ENCODE measurements at places on chromosomes 12 and 14.

DNA sequence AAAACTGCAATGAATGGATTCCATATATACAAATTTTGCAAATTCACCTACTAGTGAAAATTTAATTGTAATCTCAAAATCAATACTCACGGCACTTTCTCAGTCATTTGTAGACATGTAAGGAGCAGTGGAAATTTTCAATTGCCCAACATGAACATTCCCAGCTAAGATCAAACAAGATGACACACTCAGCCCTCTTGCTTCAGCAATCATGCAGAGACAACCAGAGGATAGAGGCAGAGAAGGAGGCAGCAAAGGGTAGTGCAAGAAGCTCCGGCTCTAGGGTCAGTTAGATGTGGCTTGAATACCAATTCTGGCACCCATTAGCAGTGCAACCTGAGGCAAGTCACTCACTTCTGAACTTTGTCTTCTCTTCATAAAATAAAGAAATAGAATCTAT is 91.5 kb upstream of the SLC35F4 start:
- DNase-seq = no peak

DNA sequence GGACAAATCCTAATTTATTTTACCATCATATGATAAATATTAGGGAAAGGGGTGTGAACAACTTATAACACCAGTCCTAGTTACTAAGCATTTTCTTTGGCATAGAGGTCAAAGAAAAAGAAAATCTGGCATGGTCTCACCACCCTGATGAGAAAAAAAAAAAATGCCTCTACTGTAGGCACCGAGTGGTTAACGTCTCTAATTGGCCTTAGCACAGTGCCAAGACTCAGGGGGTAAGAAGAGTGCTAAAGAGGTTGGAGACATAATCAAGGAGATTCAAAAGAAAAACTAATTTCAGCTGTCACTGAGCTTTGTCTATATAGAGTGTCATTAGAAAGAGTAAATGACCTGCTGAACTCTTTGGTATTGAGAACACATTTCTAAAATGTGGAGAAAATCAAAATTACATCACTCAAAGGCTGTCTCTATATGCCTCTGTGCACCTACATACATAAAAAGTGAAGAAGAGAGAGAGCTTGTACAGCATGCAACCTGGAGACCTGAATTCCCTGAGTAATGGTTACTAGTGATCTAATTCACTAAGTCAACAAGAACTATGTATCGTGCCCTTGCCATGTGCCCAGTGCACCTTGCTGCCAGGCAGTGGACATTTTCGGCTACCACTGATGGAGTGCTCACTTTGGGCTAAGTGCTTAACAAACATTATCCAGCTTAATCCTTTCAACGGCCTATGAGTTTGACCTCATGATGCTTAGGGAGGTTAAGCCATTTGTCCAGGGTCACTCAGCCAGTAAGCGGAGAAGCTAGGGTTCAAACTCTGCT is 113.8 kb upstream of the G2E3 start:
- no peak for DNase-seq

DNA sequence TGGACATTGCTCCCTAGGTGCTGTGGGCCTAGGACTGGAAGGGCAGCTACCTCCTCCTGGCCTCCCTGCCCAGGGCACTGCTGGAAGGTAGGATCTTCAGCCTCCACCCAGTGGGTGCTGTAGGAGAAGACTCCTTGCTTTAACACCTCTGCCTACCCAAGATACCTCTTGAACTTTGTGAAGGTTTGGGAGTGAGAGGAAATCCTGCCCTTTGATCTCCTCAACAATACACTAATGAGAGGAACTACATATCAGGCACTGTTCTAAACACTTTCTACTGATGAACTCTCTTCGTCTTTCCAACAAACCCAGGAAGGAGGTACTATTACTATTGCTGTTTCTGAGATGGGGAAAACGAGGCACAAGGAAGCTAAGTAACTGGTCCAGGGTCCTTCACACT is 66.9 kb downstream of the PLEKHG3 start:
- DNase-seq = no peak

GRCh38 chr14:95396221-95396620 is 76.5 kb upstream of the CLMN start:
- no peak for DNase-seq

Data from GM23338 (cell line).